Femur (tissue), 1 donor: ENCODE measurements at places on chromosomes 13 and 19.

DNA sequence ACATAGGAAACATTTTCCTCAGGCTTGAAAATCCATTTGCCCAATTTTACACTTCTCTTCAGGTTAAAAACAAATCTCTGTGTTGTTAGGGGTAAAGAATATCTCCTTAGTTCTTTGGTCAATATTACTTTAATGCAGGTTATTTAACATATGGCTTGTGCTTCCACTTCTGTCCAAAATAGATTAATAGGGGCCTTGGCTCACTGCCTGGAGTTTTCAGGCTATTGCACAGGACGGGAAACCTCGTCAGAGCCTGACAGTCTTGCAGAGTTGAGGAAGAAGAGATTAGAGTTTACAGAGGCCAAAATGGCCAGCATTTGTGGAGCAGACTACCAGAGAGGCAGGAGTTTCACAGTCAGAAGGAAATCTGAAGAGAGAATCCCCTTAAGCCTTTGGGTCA is 863.9 kb upstream of the GPC6 start:
- DNase-seq: no peak

- DNase-seq: no peak
These were observed 470.2 kb upstream of the PRR20A start for GRCh38 chr13:56670563-56670962.

- DNase-seq: no peak
These were observed 5.5 kb upstream of the ZNF175 start for GRCh38 chr19:51565583-51565982.

GRCh38 chr19:35120898-35121297 is 5.3 kb downstream of the FXYD3 start:
- DNase-seq: no peak

GRCh38 chr13:31435536-31435935 is 235.8 kb downstream of the B3GLCT start:
- DNase-seq: no peak

GRCh38 chr13:85408415-85408814 is 390.8 kb downstream of the SLITRK6 start:
- no peak for DNase-seq

DNA sequence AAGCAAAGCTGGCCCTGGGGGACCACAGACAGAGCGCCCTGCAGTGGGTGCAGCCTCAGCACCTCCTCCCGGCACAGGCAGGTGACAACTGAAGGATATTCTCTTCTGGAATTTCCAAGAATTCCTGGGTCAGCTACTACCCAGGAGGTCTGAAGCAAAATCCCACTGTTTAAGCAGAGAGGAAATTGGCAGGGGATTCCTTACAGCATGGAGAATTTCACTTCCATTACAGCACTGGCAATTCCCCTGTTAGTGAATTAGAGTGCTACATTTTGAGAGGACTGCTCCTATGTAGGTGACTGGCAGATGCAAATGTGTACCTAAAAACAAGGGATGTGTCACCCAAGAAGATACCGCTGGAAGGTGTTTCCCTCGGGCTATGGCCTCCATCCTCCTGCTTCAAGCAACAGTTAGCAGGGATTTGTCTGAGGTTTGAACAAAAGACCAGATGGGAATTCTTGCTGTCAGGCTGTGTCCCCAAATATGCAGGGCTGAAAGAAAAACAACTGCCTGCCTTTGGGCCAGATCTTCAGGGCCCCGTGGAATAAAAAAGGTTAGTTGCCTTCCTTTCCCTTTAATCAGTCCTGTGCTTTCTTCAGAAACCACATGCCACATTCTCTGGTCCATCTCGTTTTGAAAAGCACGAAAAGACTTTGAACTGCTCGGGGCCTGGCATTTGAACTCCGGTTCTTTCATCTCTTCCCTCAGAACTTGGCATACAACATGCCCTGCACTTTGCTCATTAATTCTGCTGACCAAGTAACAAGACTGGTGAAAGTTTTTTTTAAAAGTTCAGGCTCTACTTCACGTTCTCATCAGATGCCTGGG is 296.4 kb downstream of the DNAJC15 start:
- DNase-seq: no peak

GRCh38 chr13:95338905-95339304 is 37.7 kb upstream of the ABCC4 start:
- no peak for DNase-seq

GRCh38 chr19:2081873-2082810 is 14.0 kb downstream of the MOB3A start:
- DNase-seq: no peak

GRCh38 chr19:3821857-3822364 is 35.7 kb upstream of the MATK start:
- DNase-seq: peak; percentile 71

DNA sequence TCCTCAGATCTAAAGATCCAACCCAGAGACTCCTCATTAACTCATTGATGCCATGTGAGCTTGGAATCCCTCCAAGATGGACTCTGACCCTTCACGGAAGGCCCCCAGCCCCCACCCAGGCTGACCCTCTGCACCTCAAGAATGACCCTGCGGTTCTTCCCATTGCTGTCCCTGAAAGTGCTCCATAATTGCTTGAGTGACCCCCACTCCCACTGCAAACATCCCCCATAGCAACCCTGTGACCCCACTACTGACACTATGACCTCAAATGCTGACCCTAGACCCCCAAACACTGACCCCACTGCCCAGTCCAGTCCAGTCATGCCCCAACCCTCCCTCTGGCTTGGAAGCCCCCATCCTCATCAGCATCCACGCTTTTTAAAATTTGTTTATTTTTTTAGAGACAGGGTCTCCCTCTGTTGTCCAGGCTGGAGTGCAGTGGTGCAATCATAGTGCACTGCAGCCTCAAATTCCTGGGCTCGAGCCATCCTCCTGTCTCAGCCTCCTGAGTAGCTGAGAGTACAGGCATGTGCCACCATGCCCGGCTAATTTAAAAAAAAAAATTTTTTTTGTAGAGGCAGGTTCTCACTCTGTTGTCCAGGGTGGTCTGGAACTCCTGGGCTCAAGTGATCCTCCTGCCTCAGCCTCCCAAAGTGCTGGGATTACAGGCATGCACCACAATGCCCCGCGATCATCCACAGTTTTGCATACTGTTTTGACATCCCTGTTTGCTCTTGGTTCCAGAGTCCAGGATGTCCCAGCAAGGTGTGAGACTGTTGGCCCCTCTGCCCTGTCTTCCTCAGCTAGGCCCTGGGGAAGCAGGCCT is 855 bp downstream of the LYL1 start:
- no peak for DNase-seq

- DNase-seq: no peak
These were observed 25.3 kb upstream of the FBN3 start for GRCh38 chr19:8174706-8175105.

GRCh38 chr13:98272549-98272948 is 95.5 kb upstream of the RNF113B start:
- no peak for DNase-seq

- no peak for DNase-seq
These were observed 125.9 kb downstream of the SUCLA2 start for GRCh38 chr13:47875201-47875600.

DNA sequence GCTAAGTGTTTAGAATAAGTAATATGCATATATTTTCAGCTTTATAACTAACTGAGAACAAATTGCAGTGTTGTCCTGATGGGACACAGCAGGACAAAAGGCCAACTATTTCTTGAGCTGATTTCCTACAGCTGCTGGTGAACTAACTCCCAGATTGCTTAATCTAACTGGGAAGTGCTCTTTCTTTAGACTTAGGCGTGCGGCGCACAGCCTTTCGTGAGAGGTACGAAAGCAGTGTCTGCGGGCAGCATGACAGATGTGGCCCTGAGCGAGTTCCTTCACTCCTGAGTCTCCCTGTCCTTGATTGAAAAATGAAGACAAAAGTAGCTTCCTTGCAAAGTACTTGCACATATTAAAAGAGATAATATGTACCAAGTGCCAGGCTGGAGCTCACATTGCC is 47.3 kb upstream of the NPAS1 start:
- DNase-seq: no peak

DNA sequence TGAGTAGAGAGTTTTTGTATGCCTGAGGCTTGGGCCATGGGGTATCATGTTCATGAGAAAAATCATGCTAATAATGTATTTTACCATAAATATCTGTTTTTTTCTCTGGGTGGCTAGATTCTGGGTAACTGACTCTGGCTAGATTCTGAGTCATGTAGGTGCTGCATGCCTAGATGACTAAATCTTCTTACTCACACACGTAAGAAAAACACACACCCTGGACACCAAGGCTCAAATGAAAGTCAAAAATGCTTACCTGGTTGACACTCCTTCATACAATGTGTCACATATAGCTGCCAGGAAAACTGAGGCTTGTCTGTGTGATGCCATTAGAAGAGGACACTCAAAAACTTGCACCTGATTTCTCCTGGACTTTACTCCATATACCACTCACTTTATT is 597.4 kb upstream of the SLITRK1 start:
- no peak for DNase-seq

DNA sequence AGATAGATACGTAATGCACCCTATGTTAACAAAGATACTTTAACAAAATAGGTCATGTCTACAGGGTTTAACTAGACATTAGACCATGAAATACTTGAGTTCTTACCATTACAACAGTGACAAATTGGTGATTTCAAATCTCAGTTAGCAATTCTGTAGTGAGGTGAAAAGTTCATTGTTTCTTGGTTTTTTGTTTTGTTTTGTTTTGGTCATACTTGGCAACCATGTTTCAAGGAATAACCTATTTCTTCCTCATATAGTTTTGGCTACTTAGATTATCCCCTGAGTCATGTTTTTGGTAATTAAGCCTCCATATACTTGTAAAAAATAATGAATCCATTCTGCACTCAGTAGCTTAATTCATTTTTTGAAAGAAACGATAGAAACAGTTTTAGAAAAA is 1200.4 kb downstream of the DIAPH3 start:
- no peak for DNase-seq

GRCh38 chr13:82713687-82714405 is 1168.4 kb downstream of the SLITRK1 start:
- no peak for DNase-seq

DNA sequence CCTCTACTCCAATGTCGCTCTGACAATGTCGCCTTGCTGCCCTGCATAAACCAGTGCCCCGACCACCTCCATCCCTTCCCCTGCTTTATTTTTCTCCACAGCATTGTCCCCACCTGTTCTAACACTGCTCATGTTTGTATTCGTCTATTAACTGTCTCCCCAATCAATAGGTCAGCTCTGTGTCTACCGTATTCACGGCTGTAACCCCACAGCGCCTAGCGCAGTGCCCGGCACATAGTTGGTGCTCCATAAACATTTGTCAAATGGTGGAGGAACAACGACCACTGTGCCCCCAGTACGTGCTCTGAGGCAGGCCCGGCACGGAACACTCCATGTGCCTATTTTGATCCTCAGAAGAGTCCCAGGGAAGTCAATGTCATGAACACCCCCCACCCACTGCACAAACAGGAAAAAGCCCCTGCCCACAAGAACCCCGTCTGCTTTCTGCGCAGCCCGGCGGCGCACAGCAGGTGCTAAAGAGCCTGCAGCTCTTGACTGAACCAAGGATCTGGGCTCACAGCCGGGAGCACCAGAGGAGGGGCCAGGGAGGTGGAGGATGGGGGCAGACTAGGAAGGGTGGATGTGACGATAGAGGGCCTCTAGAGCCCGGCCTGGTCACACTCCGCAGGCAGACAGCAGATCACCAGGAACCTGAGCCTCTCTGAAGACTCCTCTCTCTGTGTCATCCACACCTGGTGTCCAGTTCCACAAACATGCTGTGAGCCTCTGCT is 1.8 kb upstream of the CEACAM16 start:
- no peak for DNase-seq

DNA sequence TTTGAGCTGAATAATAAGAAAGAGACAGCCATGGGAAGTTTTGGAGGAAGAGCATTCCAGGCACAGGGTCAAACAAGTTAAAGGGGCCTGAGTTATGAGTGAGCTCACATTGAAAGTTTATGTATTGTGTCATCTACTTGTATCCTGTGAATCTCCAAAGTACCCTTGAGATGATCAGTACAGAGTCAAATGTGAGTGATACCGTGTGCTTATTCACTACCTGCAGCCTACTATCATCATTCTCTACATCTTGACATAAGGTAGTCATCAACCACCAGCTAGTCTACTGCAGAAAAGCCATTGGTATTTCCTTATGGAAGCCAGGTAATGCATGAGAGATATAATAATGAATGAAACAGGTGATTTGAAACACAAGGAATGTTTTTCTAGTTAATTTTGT is 3.0 kb upstream of the KCTD12 start:
- no peak for DNase-seq

GRCh38 chr19:49502866-49503581 is 6.8 kb downstream of the RPS11 start:
- peak; percentile 77 for DNase-seq

GRCh38 chr19:3606690-3607289 is at the start of gene TBXA2R:
TBXA2R (minus strand) TSS chr19:3606875; CDS start chr19:3600634, 6,241 bp downstream.
- DNase-seq: peak; percentile 79

GRCh38 chr13:112934078-112934477 is 34.9 kb upstream of the MCF2L start:
- DNase-seq: no peak

GRCh38 chr13:30915691-30916541 is 9.8 kb downstream of the MEDAG start:
- DNase-seq: no peak

DNA sequence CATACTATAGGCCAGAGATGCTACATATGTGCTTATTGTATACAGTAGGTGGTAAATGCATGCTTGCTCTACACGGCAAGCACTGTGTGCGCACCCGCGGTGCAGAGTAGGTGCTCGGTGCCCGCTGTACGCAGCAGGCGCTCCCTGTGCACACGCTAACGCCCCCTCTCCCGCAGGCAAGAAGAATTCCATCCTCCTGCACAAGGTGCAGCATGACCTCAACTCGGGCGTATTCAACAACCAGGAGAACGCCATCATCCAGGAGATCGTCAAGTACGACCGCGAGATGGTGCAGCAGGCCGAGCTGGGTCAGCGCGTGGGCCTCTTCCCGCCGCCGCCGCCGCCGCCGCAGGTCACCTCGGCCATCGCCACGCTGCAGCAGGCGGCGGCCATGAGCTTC is 17.7 kb downstream of the POLRMT start:
- no peak for DNase-seq

- no peak for DNase-seq
These were observed 9.6 kb upstream of the ZC3H13 start for GRCh38 chr13:46062185-46062584.
